ENCODE measurements at places on chromosomes 2 and 18. TPM values are rescaled to one million over a fixed set of nuclear protein-coding genes. Genes with fewer than 3 reads are reported as not detected.

DNA sequence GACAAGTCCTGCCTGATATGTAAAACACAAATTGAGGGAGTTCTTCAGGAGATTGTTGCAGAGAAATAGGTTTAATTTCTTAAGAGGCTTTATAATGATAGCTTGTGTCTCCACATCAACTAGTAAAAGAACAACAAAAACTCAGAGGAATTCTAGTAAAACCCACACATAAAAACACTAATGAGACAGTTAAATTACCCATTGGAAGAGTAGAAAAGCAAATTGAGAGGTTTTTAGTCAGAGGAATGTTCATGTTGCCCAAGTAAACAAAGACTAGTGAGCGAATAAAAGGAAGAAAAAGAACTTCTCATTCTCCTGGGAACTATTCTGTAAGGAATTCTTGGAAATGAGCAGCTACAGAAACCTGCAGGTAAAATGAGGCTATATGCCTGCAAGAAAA is 330.6 kb downstream of the STK39 start:
- no peak for DNase-seq

- DNase-seq: no peak
Observed at GRCh38 chr2:55743583-55743982, 49.9 kb upstream of the PNPT1 start.

GRCh38 chr18:71242981-71243380 is 954.1 kb downstream of the SOCS6 start:
- DNase-seq: no peak

- no peak for DNase-seq
Observed at GRCh38 chr2:215749092-215749957, 264.0 kb downstream of the MREG start.

DNA sequence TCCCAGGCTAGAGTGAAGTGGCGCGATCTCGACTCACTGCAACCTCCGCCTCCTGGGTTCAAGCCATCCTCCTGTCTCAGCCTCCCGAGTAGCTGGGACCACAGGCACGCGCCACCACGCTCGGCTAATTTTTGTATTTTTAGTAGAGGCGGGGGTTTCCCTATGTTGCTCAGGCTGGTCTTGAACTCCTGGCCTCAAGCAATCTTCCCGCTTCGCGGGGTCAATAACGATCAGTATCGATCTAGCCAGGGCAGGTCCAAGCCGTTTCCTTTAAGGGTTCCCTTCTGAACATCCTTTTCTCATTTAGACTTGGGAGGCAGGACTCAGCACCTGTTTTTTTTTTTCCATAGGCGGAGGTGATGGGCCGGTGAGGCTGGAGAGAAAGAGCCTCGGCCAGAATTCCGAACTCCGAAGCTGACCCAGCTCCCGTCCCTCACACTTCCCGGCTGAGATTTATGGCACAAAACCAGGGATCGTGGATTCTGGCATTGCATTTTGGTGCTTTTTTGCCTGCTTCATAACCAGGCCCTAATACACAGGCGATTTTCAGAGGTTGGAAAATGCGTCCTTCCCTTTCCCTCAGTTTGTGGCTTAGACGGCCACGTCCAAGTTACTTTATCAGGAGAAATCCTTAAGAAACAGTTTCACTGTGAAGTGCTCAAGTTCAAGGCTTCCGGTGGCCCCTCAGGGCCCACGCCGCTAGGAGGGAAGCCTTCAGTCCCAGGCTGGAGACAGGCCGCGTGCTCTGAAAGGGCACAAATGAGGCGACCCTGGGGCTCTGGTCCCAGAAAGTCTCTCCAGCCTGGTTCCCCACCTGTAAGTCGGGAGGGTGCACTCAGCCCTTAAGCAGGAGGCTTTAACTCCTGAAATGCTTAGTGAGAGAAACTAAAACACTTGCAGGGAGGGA is 998 bp upstream of the SLC66A3 start:
- no peak for DNase-seq

- DNase-seq: no peak
Observed at GRCh38 chr18:76432274-76432755, 62.7 kb downstream of the ZNF516 start.

DNA sequence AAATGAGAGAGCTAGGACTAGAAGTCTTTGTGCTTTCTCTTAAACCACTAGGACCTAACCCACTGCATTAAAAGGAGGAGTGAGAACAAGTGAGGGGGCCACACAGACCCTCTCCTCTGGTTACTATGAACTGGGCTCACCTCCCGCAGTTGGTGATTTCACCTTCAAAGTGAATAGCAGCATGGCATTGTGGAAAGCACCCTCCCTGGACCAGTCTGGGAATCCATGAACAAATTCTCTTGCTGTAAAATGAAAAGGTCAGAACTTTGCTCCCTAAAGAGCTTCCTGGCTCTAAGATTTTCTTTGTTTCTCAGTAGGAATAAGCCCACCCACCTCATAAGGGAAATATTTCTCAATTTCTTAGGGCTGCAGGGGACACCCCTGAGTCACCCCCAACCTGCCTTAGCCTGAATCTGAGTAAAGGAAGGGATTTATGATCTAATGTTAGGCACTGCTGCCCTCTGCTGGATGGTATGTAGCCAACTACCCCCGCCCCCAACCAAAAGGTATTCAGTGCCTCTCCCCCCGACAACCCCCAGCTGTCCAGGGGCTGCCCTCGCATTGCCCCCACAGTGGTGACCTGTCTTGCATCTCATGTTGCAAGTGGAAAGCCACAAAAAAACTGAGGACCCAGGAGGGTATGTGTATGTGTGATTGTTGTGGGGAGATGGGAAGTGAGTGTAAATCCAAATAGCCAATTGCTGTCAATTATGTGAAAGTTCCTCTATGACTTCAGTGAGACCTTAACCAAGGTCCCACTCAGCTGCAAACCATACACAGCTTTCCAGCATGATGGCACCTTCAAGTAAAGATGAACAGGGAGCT is 230.9 kb upstream of the SLC14A2 start:
- peak; percentile 53 for DNase-seq

The GALR1 gene
- not detected for total RNA-seq

The ATG4B gene
- total RNA-seq: 86.5 TPM

The LAMA1 gene
- not detected for total RNA-seq

The SMAD2 gene
- 83.0 TPM for total RNA-seq

The PJVK gene
- total RNA-seq: 3.8 TPM
